AG04450 (cell line): ENCODE measurements at places on chromosomes 2 and 18.

- DNase-seq, result no peak
Observed at GRCh38 chr2:231970461-231970860, 8.9 kb downstream of the DIS3L2 start.

DNA sequence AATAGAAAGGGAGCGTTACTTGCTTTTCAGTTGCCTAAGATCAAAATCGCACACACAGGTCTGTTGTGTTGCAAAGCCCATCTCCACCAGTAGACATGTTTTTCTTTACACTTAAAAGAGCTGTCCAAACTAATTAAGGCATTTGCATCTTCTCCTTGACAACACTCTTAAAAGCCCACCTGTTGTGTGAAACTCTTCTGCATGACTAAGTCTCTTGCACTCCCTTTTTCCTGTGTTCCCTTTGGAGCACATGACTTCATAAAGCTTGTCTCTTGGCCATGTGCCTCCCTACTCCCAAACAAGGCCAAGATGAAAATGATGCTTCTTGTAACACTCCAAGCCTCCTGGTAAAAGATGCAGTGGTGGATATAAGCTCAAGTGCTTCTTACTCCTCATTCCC is 26.1 kb downstream of the PID1 start:
- no peak for DNase-seq

GRCh38 chr2:111710085-111710484 is 173.9 kb downstream of the ANAPC1 start:
- DNase-seq, result no peak

GRCh38 chr2:16765356-16765755 is 99.7 kb upstream of the CYRIA start:
- no peak for DNase-seq

DNA sequence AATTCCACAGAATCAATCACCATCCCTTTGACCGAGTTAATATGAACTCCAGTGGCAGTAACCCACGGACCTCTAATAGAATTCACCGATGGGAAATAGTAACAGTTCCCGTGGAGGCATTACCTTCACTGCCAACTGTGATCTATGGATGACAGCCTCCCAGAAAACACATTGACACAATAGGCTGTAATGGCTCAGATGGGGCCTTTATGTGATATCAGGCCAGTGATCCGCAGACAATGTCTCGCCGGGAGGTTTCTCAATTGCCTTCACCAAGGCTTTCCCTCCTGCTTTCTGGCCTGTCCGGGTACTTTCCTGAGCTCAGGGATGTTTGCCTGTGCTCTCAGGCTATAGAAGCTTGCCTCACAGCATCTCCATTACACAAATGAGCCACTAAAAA is 34.4 kb upstream of the KLF7 start:
- DNase-seq, result no peak

- DNase-seq, result no peak
Observed at GRCh38 chr2:142642650-142643049, 234.8 kb upstream of the KYNU start.

GRCh38 chr2:239359196-239359912 is 41.5 kb downstream of the HDAC4 start:
- DNase-seq, result no peak
